Osteocyte (in vitro differentiated cells): ENCODE measurements at places on chromosomes 1 and 21.

DNA sequence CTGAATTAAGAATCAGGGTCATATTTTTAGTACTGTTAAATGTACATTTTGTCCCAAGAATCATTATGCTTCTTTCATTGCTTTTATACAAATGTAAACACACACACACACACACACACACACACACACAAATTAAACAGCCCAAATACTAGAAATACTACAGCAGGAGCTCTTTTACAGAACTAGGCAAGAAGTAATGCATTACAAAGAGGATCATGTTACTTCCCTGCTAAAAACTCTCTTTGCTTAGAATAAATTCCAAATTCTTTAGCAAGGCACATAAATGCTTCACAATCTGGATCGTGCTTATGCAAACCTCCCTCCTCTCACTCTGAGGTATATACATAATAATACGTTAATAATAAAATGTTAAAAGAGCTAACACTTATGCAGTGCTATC lies 720.4 kb upstream of the ADGRL4 start:
- H3K4me3 ChIP-seq, result no peak overlapping the region
- no peak for DNase-seq
- H3K27ac ChIP-seq, result no peak overlapping the region
- H3K36me3 ChIP-seq, result no peaks in the 10 kb centered on the region
- H3K27me3 ChIP-seq, result no peaks in the 10 kb centered on the region

GRCh38 chr21:9750341-9751086 lies 770.9 kb upstream of the TPTE start:
- no peaks in the 10 kb centered on the region for H3K4me1 ChIP-seq
- peak; percentile 85 for DNase-seq
- no peaks in the 10 kb centered on the region for H3K27me3 ChIP-seq
- no peak overlapping the region for H3K4me3 ChIP-seq
- no peak overlapping the region for H3K27ac ChIP-seq
- H3K36me3 ChIP-seq, result no peaks in the 10 kb centered on the region

- H3K36me3 ChIP-seq, result no peaks in the 10 kb centered on the region
- no peak overlapping the region for H3K4me3 ChIP-seq
- H3K27me3 ChIP-seq, result peaks cover 32% of the 10 kb centered on the region
- peak; percentile 54 for DNase-seq
Observed at GRCh38 chr21:42157606-42158310, 61.2 kb upstream of the ABCG1 start.

DNA sequence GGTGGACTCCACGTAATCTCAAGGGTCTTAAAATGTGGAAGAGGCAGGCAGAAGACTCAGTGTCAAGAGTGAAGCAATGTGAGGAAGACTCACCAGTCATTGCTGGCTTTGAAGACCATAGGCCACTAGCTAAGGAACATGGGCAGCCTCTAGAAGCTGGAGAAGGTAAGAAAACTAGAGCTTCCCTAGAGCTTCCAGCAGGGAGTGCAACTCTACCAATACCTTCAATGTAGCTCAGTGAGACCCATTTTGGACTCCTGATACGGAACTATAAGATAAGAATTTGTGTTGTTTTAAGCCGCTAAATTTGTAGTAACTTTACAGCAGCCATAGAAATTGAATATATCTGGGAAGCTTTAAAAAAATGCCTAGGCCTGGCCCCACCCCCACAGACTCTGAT lies 18.9 kb downstream of the METTL13 start:
- H3K27me3 ChIP-seq, result no peaks in the 10 kb centered on the region
- no peak for DNase-seq
- H3K4me3 ChIP-seq, result no peak overlapping the region
- peaks cover 8% of the 10 kb centered on the region for H3K36me3 ChIP-seq
- no peak overlapping the region for H3K27ac ChIP-seq

DNA sequence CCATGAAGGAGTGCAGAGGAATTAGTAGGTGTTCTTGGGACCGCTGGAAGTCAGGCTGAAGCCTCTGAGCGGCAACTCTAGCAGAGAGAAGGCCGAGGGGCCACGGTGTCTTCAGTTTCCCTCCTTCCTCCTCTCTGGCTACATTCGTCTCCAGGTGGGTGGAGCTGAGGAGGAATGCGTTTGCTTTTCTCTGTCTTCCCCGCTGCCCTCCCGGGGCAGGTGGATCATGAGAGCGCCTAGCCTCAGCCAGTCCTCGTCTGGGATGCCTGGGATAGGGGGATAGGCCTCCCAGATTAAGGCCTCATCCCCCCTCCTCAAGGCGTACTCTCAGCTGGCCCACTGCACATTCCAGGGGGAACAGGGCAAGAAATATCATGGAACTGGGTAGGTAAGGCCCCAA lies 7.5 kb upstream of the GOLT1A start:
- H3K4me3 ChIP-seq, result no peak overlapping the region
- no peak for DNase-seq
- no peak overlapping the region for H3K27ac ChIP-seq
- H3K27me3 ChIP-seq, result peaks cover 24% of the 10 kb centered on the region
- no peaks in the 10 kb centered on the region for H3K36me3 ChIP-seq

- H3K27ac ChIP-seq, result peak within 1 kb of the TSS; percentile 99
- DNase-seq, result peak; percentile 97
- H3K27me3 ChIP-seq, result peaks cover 18% of the 10 kb centered on the region
- peaks cover 17% of the 10 kb centered on the region for H3K36me3 ChIP-seq
- peak within 1 kb of the TSS; percentile 99 for H3K4me3 ChIP-seq
Observed at GRCh38 chr1:161749509-161750407, at the start of gene DUSP12. Gene DUSP12 (plus strand): TSS chr1:161749786. CDS start chr1:161749802, 16 bp downstream.
